HepG2 (cell line): ENCODE measurements at places on chromosomes 5 and 9.
A peak's percentile ranks its signal among the peaks of the same experiment; 100 is the strongest.

DNA sequence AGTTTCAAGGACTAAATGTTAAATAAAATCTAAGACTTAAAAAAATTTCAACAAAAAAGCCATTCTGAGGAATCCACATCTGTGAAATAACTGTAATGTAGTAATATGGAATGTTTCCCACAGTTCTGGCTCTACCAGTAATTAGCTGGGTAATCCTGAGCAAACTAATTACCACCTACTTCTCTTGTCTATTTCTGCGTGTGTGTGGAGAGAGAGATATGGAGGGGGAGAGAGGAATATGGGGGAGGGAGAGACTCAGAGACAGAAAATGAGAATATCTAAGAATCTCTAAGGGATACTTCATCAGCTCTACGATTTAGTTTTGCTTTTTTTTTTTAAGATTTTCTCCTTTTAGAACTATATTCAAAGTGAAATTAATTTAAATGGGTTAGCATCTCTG lies 28.0 kb downstream of the TBCA start:
- DNase-seq, result no peak

GRCh38 chr9:35993976-35994720 lies 36.2 kb upstream of the OR2S2 start:
- no peak for DNase-seq

DNA sequence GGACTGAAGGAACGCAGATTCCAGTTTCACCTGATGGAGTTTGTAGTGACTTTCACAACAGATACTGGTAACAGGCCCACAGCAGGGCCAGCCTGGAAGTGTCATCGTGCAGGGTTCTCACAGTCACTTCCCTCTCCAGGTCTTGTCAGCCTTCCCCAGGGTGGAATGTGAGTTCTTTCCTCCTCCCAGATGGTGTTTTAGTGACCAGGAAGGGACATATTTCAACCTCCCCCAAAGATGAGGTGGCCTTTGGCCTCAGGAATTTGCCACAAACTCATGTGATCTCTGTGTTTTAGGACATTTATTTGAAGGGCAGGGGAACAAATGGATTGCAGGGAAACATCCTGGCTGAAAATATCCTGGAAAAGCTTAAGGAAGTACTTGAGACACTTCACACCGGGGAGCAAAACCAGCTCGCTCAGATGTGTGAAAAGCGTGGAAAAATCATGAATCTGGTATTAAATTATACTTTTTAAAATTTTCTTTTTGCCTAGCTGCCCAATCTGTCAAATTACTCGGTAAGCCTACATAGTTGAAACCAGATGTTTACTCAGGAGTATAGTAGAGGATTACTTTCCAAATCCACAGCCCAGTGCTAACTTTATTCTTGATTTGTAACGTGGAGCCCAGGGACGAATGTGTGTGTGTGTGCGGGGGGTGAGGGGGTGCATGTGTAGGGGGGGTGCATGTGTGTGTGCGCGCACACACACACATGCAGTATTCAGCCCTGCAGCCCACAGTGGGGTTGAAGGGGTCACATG lies 66.8 kb downstream of the PTPDC1 start:
- peak; percentile 27 for DNase-seq

GRCh38 chr5:170596482-170597044 lies 92.7 kb downstream of the KCNIP1 start:
- no peak for DNase-seq

DNA sequence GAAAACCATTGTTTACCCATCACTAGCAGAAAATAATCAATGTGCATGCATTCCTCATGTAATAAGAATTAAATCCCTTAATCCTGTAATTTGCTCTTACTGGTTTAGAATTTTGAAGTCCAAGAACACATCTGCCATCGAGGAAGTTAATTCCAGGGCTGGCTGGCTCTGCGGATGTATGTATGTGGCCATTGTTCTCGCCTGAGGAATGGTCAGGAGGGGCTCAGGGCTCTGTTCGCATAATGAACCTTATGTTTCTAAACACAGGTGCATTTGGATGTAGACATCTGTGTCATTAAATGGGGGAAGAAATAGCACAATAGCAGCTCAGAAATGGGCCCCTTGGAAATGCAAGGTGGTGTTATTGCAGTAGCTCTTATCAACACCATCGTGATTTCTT lies 148.6 kb upstream of the GAS1 start:
- DNase-seq, result no peak

- DNase-seq, result no peak
Measured at GRCh38 chr9:124427281-124427680, 12.0 kb upstream of the PSMB7 start.

GRCh38 chr5:53067641-53068040 lies 41.9 kb downstream of the MOCS2 start:
- no peak for DNase-seq

DNA sequence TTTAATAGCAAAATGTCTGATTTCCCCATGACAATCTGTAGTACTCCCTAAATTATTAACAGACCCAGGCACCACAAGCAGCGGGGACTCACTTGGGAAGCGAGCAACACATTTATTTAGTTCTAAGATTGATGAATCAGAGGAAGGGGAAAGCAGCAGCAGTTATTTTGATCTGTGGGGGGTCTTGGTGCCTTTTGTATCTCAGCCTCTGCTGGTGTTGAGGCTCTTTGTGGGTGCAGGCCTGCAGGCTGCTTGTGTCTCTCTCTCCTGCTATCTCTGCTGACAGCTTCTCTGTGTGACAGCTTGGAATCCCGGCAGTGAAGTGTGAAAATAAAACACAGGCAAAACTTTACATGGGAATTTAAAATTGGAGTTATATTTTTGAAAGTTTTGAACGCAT lies 878.2 kb upstream of the DMAC1 start:
- no peak for DNase-seq

- no peak for DNase-seq
Measured at GRCh38 chr5:1169211-1170115, 31.9 kb upstream of the SLC6A19 start.

- no peak for DNase-seq
Measured at GRCh38 chr9:120331913-120332312, 248.1 kb downstream of the CDK5RAP2 start.

DNA sequence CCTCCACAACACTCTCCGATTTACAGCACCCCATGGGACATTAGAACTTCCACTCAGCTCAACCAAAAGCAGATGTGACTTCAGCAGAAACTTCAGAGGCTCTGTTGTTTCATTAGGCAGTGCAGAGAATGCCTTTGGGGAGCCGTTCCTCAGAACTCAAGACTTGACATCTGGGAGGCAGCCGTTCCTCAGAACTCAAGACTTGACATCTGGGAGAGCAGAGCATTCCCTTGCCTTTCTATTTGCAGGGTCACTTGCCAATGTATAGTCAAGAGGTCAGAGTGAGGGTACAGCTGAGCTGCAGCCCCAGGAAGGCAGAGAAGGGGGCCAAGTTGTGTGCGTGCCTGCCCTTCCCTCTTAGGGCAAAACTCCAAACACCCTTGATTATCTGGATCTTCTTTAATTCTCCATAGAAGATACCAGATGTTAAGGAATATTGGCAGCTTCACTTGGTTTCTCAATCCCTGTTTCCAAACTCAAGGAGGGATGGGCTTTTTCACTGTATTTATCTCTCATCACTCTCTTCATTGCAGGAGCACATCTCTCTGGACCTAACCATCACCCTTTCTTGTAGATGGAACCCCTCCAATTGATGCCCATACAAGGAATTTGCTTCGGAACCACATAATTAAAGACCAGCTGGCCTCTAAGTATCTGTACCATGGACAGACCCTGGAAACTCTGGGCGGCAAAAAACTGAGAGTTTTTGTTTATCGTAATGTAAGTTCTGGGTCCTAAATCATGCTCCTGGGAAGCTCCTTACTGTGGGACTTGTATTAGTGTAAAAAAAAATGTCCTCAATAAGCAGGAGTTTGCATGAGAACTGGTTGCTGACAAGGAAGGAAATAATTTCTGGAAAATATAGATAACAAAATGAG lies 25.6 kb downstream of the TGFBI start:
- no peak for DNase-seq

DNA sequence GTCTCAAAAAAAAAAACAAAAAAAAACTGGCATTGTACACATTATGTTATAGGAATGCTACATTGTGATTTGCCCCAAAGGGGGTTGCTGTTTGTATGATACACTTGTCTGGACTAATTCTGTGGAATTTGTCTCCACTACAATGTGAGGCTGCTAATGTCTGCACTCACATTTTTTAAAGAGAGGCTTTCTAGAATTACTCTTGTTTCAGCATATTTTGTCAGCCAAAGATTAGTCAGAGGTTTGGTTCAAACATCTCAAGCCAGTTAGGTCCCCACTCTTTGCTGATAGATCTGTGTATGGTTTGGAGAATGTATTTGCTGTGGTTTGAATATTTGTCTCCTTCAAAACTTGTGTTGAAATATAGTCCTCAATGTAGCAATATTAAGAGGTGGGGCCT lies 59.3 kb upstream of the ZNF169 start:
- DNase-seq, result no peak

- DNase-seq, result no peak
Measured at GRCh38 chr5:91070761-91071550, 312.2 kb downstream of the ARRDC3 start.

DNA sequence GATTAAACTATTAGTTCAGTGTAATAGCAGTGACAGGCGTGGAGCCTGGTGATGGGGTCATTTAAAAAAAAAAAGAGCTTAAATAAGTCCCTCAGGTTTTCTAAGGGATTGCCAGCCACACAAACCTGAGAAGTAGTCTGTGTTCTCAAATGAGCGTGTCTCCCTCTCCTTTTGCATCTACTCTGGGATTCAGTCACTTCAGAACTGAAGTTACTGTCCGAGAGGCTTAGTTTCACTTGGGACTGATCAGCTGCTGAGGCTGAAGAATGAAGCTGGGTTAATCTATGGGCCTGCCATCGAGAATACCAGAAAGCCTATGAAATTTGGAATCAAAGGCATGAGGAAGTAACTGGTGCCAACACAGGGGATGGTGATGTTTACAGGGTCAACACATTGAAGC lies 310.1 kb downstream of the ADAMTS6 start:
- no peak for DNase-seq

DNA sequence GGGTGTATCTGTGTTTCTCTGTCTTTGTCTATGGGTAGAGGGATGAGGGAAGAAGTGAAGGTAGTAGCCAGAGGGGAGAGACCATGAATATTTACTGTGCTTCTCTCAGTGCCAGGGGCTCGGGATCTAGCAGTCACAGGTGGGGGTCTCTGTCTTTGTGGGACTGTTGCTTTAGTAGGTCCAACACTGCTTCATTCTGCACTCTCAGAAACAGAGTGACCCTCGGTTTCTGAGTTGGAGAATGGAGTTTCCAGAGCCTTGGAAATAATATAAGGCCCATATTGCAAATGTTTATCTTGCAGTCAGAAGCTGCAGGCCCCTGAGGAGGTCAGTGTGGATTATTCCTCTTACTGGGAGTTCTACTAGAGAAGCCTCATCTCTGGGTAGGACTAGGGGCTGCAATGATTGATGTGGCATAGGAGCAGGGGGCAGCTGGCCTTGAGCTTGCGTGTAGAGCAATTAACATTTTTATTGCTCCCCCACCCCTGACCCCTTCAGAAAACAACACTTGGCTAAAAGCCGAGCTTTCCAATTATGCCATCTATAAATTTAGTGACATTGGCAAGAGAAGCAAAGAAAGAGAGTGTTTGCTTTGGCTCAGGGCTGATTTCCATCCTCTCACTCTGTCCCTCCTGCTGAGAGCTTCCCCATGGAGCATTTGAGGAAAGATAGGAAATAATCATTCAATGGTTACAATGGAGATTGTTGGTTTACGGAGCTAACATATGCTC lies 55.0 kb upstream of the TRPC7 start:
- DNase-seq, result no peak

GRCh38 chr5:66987949-66988838 lies 208.4 kb downstream of the CD180 start:
- DNase-seq, result peak; percentile 36
